Body of pancreas (tissue), 4 donors: ENCODE measurements at places on chromosomes 3 and 15.

DNA sequence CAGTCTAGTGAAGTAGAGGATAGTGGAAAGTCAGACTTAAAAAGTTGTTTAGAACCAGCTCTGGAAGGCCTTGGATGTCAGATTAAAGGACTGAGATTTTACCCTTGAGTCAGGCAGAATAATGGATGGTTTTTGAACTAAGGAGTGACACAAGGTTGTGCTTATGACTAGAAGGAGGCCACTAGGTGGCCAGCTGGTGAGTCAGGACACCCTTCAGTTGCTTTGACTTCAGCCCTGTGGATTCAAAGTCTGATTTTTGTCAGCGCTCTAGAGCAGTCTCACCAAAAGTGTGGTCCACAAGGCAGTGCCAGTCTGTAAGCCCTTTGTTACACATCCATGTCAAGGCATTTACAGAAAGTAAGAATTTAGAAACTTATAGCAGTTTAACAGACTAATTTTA lies 3.8 kb upstream of the GABPB1 start:
- no peak for DNase-seq

- DNase-seq, result no peak
Observed at GRCh38 chr3:105139881-105140560, 226.7 kb upstream of the ALCAM start.

- no peak for DNase-seq
Observed at GRCh38 chr15:96124436-96124835, 206.1 kb upstream of the NR2F2 start.

DNA sequence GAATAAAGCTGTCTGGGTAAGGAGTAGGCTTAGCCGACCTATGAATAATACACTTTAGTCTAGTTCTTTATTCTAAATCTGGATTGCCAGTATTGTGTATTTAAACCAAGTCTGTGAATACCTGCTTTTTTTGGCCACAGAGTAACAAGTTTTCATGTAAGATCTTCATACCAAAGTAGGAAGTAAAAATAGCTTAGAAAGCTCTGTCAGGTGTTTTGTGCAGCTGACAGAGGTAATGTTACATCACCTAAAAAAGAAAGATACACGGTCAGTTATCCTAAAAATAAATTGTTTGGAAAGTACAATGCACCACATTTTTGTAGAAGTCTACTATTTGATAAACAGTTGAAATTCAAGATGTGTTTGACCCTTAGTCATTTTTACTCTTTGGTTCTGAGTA lies 16.5 kb downstream of the CALML4 start:
- no peak for DNase-seq

- no peak for DNase-seq
Observed at GRCh38 chr3:27990837-27991236, 250.6 kb upstream of the CMC1 start.

GRCh38 chr3:107221856-107222255 lies 155.4 kb upstream of the CCDC54 start:
- no peak for DNase-seq
